ENCODE measurements at places on chromosomes 13 and 19.

- no peak for DNase-seq
Measured at GRCh38 chr19:35331551-35332214, 2.7 kb downstream of the CD22 start.

DNA sequence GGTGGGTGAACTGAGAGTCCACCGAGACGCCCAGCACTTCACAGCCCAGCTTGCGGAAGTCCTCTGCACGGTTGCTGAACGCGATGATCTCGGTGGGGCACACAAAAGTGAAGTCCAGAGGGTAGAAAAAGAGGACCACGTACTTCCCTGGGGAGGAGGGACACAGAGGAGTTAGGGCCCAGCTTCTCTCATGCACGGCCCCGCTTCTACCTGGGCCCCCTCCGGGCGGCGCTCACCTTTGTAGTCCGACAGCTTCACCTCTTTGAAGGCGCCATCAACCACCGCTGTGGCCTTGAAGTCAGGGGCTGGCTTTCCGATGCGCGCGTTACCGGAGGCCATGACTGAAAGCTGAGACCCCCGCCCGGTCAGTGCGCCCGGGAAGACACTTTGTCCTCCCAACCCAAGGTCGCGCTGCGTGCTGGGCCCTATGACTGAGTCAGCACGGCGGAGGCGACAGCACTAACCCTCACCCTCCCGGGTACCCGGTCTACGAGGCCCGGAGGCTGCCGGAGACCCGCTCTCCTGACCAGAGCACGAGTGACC lies 606 bp downstream of the PRDX2 start:
- DNase-seq: no peak

- DNase-seq: peak; percentile 57
Measured at GRCh38 chr19:13008926-13009787, 13.9 kb downstream of the NFIX start.

GRCh38 chr13:46303742-46304385 lies 83.2 kb downstream of the RUBCNL start:
- DNase-seq: no peak

DNA sequence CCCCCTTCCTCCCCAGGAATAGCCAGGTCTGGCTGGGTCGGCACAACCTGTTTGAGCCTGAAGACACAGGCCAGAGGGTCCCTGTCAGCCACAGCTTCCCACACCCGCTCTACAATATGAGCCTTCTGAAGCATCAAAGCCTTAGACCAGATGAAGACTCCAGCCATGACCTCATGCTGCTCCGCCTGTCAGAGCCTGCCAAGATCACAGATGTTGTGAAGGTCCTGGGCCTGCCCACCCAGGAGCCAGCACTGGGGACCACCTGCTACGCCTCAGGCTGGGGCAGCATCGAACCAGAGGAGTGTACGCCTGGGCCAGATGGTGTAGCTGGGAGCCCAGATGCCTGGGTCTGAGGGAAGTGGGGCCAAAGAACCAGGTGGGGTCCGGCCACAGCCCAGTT lies 3.2 kb downstream of the KLK2 start:
- DNase-seq: no peak

DNA sequence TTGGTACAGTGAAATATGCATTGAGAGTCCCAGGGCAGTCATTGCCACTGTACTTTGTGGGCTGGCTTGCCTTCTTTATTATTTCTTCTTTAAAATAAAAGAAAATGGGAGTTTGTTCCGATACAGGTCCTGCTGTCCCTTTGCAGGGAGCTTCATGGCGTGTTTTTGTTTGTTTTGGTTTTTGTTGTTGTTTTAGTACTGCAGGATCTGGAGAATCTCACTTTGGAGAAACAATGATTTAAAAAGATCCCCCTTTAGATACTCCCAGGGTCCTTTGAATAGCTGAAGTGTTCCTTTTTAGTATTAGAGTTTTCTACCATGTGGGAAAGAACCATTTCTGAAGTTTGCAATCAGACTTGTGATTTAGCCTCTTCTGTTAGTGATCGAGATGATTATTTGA lies 11.1 kb downstream of the CHAF1A start:
- no peak for DNase-seq

DNA sequence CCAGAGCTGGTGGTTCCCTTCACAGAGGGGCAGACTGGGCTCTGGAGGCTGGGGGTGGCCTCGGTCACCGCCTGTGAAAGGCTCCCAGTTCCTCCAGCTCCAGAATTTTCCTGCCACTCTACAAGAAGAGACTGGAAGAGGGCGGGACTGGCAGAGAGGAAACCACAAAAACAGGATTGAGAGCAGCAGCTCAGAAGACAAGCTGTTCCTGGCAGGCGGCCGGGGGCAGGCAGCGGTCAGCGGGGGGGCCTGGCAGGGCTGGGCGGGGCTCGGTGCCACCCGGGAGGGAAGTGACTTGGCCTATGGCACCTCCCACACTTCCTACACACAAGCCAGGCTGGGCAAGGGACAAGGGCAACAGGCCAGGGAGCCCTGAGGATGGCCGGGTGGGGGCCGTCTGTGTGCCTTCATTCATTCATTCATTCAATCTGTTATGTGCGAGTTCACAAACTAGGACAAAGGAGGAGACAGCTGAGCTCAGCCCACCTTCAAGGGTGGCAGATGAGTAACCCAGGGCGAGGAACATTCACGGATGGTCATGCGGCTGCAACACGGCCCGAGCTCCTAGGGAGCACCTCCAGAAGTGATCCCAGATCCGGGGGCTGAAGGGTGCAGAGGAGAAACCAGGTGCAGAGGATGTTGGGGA lies 16.9 kb upstream of the BTBD2 start:
- DNase-seq: peak; percentile 96

- DNase-seq: no peak
Measured at GRCh38 chr19:16032509-16033135, 43.7 kb upstream of the TPM4 start.

GRCh38 chr13:35732565-35732964 lies 256.1 kb upstream of the MAB21L1 start:
- no peak for DNase-seq

GRCh38 chr19:29893606-29894284 lies 48.3 kb upstream of the URI1 start:
- no peak for DNase-seq

DNA sequence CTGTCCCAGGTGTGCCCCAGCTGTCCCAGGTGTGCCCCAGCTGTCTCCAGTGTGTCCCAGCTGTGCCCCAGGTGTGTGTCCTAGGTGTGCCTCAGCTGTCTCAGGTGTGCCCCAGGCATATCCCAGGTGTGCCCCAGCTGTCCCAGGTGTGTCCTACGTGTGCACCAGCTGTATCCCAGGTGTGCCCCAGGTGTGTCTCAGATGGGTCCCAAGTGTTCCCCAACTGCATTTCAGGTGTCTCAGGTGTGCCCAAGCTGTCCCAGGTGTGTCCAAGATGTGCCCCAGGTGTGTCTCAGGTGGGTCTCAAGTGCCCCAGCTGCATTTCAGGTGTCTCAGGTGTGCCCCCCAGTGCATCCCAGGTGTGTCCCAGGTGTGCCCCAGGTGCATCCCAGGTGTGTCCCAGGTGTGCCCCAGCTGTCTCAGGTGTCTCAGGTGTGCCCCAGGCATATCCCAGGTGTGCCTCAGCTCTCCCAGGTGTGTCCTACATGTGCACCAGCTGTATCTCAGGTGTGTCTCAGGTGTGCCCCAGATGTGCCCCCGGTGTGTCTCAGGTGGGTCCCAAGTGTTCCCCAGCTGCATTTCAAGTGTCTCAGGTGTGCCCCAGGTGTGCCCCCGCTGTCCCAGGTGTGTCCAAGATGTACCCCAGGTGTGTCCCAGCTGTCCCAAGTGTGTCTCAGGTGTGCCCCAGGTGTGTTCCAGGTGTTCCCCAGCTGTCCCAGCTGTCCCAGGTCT lies 1.3 kb upstream of the GRK1 start:
- no peak for DNase-seq

- no peak for DNase-seq
Measured at GRCh38 chr19:28710278-28710677, 502.7 kb downstream of the UQCRFS1 start.

GRCh38 chr13:34421347-34421719 lies 520.7 kb upstream of the NBEA start:
- DNase-seq: no peak

DNA sequence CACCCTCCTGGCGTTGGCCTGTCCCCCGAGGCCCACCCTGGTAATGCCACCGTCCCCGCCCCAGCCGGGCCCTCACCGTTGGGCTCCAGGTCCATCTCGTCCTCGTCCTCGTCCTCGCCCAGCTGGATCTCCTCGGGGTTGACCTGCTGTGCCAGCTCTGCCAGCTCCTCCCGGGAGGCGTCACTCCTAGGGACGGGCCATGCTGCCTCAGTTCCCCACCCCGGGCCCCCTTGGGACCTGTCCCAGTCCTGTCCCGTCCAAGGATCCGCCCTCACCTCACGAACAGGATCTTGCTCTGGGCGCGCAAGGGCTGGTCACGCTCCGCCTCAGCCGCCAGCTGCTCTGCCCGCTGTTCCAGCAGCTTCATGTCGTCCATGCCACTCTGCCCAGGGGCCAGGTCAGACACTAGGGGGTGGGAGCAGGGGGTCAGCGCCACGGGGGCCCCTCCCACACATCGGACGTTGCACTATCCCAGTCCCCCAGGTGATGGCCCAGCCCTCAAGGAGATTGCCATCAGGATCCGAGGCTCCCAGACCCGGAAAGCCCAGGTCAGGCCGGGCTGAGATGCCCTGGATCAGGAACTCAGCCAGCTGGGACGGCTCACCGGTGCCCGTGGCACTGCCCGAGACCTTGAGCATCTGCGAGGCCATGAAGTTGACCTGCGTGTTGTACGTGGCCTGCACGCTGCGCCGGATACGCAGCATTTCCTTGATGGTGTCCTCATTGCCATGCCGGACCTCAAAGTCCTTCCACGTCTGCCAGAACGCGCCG lies 9.5 kb downstream of the XAB2 start:
- DNase-seq: no peak

DNA sequence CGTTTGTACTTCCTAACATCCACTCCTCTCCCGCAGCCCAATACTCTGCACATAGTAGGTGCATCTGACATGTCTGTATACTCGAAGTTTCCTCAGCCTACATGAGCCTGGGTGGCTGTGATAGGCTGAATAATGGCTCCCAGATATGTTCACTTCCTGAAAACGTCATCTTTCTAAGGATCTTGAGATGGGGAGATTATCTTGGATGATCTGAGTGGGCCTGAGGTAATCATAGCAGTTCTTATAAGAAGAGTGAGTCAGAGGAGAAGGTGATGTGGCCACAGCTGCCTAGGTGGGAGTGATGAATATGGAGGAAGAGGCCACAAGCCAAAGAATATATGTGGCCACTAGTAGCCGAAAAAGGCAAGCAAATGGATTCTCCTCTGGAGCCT lies 84.2 kb downstream of the AKAP11 start:
- no peak for DNase-seq

DNA sequence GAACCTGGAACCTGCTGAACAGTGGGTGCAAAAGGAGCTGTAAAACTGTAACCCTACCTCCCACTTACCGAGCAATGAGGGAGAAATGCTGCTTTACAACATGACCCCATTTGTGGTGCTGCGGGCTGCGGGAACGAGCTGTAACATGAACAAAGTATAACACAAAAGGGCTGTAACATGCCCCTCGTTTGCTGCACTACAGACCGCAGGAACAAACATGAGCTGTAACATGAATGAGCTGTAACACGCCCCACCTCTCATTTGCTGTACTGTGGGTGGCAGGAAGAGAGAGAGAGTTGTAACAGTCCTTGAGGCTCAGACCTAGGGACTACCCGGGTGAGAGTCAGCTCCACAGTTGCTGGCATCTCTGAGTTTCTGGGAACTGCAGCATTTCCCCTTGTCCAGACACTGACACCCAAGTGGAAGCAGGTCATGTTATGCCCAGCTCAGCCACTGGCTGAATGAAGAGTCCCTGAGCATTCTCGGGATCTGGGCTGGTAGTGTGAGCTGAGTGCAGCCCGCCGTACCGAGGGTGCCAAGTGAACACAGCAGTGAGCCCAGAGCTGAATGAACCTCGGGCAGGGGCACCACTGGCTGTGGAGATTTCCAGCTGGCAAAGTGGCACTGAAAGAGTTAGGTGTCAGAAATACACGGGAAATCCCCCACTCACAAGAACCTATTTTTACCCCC lies 1385.3 kb upstream of the SPRY2 start:
- peak; percentile 33 for DNase-seq

DNA sequence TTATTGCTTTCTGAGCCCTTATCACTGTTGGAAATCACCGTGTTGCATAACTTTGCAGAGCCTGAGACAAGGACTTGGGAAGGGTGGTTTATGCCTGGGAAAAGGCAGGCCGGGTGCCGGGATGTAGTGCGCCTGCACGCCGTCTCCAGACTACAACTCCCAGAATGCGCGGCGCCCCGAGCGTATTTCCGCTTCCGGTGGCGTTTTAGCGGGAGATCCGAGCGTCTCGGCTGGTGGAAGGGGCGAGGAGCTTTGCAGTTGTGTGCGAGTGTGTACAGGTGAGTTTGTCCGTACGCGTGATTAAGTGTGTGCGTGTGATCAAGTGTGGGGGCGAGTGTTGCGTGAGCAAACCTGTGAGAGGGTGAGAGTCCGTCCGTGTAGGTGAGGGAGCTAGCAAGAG lies 75.4 kb downstream of the PEG3 start:
- DNase-seq: peak; percentile 79

GRCh38 chr13:98974053-98974452 lies 3.8 kb downstream of the DOCK9 start:
- no peak for DNase-seq

GRCh38 chr19:17797424-17798201 lies 2.7 kb downstream of the B3GNT3 start:
- no peak for DNase-seq

DNA sequence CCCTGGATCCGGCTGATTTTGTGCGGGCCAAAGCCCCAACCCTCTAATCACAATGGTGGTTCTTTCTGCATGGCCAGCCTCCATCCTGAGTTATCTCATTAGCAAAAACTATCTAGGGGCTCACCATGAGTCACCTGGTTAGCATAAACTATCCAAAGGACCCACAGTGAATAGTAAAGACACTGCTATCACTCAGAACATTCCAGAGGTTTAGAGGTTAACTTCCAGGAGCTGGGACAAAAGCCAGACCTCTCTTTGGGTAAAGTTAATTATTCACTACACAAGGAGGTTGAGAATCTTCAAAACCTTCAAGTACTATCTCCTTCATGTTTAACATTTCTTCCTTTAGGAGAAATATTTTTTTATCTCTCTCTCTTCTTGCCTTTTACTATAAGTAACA lies 18.8 kb upstream of the PPP5C start:
- DNase-seq: no peak

GRCh38 chr13:90952326-90952725 lies 395.2 kb upstream of the MIR17HG start:
- no peak for DNase-seq

- no peak for DNase-seq
Measured at GRCh38 chr13:68173111-68173510, 943.0 kb upstream of the PCDH9 start.

GRCh38 chr19:14472202-14472938 lies 2.8 kb downstream of the PTGER1 start:
- peak; percentile 87 for DNase-seq

DNA sequence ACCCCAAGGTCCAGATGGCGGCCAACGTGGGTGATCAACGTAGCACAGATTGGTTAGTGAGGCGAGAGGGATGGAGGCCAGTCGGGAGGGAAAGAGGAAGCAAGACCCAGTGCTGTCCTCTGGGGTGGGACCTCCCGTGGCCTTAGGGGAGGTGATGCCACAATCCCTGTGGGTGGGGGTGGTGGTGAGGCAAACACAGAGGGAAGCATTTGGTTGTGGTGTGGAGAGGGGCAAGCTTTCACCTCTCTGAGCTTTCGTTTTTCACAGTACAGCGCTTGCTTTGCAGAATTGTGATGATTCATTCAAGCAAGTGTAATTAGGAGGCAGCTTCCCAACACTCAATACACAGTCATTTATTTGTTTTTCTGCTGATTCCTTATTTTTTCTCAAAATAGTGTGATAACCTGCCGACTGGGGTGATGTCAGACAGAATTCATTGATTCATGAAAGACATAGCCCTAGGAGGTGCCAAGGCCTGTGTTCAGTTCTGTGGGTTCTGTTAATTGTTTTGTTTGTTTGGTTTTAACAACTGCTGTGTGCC lies 2.4 kb downstream of the LENG8 start:
- no peak for DNase-seq

GRCh38 chr19:17942582-17943273 lies 9.9 kb downstream of the CCDC124 start:
- no peak for DNase-seq

Measured in Right ventricle myocardium inferior (tissue), 1 donor.